ENCODE measurements at places on chromosomes 5 and 9.

DNA sequence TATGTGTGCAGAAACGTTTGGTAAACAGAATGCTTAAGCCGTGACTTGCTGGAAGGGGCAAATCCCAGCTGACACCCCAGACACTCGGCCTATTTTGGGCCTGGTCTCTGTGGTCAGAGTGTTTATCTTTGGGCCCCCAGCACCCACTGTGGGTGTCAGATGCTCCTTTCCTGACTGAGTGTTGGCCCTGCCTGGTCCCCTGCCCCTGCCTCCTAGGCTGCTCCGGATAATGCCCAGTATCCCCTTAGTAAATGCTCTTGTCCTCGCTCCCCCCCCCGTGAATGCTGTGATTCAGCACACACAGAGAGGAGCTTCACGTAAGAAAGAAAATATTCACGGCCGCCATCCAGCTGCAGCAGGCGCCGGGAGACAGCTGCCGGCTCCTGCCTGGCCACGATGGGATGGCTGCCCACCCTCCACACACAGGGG, 11.3 kb upstream of the ANGPTL2 start:
- DNase-seq = no peak

DNA sequence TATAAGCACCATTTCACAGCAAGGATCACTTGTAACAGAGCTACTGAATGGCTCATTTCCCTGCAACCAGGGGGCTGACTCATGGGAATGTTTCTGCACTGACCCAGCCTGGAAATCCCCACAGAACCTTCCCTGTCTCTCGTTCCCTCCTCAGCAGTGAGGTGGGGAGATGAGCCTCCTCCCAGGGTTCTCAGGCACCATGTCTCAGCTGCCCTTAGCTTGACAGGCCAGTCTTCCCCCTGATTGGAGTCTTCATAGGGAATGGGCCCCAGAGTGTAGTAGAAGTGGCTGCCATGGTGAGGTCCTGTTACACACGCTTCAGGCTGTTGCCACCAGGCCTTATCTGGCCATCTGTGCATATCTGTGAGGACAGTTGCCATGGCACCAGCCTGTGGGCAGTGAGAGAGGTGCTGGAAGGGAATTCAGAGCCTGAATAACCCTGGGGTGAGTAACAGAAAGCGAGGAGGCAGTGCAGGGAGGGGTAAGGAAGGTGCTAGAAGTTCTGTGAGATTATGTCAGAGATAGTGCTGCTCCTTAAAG, 324.4 kb downstream of the ENC1 start:
- no peak for DNase-seq

DNA sequence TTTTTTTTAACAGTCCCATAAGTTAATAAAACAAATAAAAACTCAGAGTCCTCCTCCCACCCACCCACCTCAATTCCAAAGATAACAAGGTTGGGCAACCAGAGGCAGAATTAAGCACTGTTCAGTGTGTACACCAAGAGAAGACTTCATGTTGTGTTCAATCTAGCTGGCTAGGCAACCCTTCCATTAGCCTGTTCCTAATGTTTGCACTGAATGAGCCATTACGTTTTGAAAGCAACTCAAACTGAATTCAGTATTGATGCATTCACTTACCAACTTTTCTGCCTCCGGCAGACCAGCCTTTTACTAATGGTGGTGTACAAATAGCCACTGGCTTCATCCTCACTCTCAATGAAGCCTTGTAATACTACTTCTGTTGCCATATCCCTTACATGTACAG, 47.5 kb downstream of the PBX3 start:
- no peak for DNase-seq

DNA sequence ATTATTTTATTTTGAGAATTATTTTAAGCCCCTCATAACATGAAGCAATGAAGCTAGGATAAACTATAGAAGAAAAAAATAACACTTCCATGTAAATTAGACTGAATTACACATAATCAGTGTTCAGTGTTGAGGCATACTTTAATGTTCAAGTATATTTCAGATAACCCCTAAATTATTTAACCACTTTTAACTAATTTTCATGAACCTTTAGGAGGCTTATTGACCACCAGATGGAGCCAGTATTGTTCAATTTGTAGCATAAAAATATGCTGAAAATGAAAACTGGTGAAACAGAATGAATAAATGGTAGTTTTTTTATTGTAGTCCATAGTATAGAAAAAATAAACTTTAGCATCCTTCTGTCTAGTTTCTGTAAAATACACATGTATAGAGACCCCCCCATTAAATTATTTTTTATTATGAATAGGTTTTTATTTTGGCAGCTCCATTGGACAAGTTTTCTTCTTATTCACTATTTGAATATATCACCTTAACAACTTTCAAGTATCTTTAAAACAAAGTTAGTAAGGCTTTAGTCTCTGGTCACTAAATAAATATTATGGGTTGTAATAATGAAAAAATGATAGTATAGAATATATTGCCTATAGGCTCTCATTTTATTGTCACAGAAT, 190.1 kb downstream of the CWC27 start:
- peak; percentile 10 for DNase-seq

GRCh38 chr5:125042261-125042890, 295.9 kb upstream of the ZNF608 start:
- DNase-seq = no peak

DNA sequence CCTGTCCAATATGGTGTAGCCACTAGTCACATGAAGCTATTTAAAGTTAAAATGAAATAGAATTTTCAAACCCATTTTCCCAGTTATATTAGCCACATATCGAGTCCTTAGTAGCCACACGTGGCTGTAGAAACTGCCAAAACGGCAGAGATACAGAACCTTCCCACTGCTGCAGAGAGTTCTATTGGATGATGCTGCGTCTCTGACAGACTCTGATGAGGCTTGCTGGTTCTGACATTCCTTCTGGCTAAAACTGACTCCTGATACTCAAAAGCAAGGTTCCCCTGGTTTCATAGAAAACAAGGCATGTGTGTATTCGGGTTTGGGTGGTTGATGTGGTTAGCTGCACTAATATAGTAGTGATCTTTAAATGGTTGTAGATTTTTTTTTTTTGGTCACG, 91.5 kb downstream of the TLE4 start:
- no peak for DNase-seq

All from GM20000 (cell line).